ENCODE measurements at places on chromosomes 3 and 15.
A peak's percentile ranks its signal among the peaks of the same experiment; 100 is the strongest.

GRCh38 chr3:3179407-3180094 lies at the start of gene CRBN:
Gene CRBN (minus strand): TSS chr3:3179691. CDS start chr3:3179687, 4 bp downstream.
- peak; percentile 50 for DNase-seq

DNA sequence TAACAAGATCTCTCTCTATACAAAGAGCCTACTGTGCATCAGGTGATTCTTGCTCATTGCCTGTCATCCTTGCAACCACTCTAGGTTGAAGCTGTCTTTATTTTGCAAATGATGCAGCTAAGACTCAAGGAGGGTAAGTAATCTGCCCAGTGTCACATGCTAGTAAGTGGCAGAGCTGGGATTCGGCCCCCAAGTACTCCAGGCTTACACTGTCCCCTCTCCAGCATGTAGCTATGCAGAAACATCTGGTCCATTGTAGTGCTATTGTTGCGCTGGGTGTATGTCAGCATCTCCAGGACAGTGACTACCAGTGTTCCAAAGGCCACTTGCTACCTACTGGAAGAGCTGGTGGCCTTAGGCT lies 248.9 kb downstream of the SLCO3A1 start:
- DNase-seq, result no peak

DNA sequence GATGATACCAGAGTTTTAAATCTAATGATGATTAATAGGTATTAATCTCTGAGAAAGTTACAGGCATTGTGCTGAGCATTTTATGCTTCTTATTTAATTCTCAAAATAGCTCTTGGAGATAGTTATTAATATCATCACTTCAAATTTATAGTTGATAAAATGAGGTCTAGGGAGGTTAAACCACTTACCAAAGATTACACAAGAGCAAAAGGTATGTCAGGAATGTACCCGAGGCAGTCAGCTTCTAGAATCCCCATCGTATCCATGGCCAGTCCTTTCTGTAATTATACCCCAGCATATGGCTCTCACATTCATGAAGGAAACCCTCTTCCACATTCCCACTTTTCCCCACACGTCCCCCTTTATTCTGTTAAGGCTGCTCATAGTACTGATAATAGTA lies 421.3 kb downstream of the PYDC2 start:
- DNase-seq, result no peak

GRCh38 chr3:165159760-165160421 lies 36.3 kb downstream of the SLITRK3 start:
- DNase-seq, result no peak

DNA sequence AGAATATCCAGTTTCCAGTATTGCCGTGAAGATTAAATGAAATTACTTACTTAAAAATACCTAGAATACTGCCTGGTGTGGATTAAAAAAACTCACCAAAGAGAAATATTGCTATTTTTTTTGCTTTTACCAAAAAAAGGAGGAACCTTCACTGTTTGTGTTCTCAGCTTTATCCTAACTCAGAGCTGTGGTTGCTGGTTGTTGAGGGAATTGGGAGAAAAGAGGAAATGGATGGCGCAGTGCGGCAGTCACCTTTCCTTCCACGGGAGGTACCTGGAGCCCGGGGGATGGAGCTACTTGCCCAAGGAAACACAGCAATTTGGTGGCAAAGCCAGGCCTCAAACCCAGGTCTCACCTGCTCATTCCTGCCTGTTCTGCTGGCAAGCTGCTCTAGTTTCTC lies 270.3 kb downstream of the RPLP1 start:
- DNase-seq, result no peak

DNA sequence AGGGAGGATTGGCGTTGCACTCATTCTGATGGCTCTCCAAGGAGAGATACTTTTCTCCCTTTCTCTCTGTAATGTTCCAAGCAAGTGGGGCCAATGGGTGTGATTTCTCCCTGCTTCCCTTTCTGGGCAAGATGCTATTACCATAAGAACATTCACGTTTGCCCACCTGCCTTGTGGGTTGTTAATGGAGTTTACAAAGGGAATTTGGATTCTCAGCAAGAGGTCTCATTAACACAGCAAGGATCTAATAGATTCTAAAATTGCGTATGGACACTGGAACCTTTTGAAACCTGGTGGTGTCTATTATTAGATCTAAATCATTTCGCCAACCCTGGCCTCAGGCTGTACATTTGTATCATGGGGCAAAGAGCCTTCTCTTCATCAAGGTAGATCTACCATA lies 74.1 kb downstream of the SLCO3A1 start:
- DNase-seq, result no peak

DNA sequence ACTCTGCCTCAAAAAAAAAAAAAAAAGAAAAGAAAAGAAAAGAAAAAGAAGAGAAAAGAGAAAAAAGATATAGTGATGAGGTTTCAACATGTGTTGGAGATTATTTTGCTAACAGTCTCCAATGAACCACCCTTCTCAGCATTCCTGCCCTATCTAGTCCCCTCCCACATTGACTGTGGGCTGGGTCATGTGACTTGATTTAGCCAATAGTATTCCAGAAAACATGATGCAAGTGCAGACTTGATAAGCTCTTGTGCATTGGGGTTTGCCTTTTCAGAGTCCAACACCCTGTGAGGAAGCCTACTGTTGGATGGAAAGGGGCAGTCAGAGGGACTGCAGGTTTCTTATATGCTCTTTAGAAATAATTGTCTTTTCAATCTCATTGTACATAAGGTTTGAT lies 37.8 kb upstream of the MED12L start:
- DNase-seq, result no peak

DNA sequence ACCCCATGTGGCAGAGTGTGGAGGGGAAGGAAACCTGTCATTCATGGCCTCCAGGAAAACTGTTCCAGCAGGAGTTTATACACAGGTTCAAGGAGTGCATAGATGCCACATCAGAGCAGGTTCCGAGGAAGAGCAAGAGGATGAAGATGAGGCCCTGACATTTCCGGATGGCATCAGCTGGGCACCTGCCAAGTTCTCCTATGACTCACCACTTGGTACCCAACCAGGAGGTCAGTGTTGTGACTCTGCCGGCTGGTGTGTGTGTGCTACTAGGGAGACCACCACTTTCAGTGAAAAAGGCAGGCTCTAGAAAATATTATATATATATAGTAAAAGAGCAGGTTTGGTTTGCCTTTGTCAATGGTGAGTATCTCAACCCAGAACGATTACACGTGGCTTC lies 69.3 kb downstream of the NTRK3 start:
- no peak for DNase-seq

- DNase-seq, result no peak
These were observed 105.6 kb upstream of the ROPN1 start for GRCh38 chr3:124097362-124098131.

DNA sequence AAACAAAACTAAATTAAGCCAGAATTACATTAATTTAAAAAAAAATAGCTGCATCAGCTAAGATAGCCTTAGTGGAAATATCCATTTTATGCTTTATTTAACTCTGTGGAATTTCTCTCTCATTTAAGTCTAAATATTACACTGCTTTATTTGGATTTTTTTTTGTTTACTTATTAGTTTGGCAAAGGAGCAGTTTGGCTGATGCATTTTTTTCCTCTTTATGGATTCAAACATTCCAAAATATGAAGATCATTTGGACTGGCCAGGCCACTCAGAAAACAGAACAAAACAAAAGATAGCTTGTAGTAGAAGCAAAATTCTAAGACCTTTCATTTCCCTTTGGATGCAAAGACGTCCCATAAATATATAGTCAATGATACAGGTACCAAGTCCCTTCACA lies 707.3 kb upstream of the UBE2E2 start:
- DNase-seq, result no peak

GRCh38 chr3:63034101-63034500 lies 158.9 kb upstream of the CADPS start:
- no peak for DNase-seq

GRCh38 chr3:10319251-10319650 lies 1.7 kb downstream of the SEC13 start:
- DNase-seq, result no peak

DNA sequence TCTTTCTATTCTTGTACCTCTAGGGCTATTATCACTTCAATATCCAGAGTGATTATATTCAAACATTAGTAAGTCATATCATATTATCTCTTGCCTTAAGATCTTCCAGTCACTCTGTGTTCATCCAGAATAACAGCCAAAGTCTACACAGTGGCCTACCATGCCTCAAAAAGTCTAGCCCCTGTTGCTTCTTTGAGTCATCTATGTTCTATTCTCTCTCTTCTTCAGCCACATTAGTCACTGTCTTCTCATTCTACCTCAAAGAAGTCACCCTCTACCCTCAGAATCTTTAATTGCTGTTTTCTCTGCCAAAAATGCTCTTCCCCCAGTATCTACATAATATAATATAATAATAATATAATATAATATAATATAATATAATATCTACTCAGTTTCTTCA lies 356.0 kb downstream of the NLGN1 start:
- DNase-seq, result no peak

DNA sequence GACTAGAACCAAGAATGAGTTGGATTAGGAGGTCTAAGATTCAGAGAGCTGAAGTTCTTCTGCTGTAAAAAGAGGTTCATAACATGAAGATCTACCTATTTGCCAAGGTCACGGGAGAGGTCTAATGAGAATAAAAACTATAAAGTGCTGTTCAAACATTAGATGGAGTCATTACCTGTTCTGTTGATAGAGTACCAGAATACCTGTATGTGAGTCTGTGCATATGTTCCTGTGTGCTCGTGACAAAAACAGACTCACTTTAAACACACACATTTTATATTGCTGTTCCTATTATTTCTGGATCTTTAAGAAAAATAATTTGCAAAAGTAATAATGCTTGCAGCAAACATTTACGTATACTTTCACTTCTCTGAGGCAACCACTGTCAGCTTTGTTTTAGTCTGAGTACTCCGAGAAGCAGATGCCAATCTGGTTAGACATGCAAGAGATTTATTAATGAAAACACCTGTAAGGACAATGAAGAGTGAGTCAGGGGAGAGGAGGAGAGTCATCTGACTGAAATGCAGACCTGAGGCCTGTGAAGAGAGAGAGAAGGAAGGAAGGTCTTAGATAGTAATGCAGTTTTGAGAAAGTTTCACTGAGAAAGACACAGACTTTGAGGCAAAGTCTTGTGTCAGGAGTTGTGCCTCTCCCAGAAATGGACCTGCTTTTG lies 221.2 kb downstream of the SQOR start:
- DNase-seq, result no peak

- no peak for DNase-seq
These were observed 148.9 kb upstream of the GBE1 start for GRCh38 chr3:81910244-81910852.

GRCh38 chr3:34920806-34921205 lies 718.5 kb upstream of the ARPP21 start:
- DNase-seq, result no peak

- DNase-seq, result no peak
These were observed 10.8 kb upstream of the ZMAT3 start for GRCh38 chr3:179082416-179082815.

GRCh38 chr3:154182975-154183374 lies 61.8 kb downstream of the ARHGEF26 start:
- no peak for DNase-seq

GRCh38 chr3:18438586-18438985 lies 13.4 kb upstream of the SATB1 start:
- DNase-seq, result no peak

GRCh38 chr3:54857343-54857742 lies 70.5 kb downstream of the LRTM1 start:
- no peak for DNase-seq

- DNase-seq, result no peak
These were observed 40.8 kb downstream of the LMCD1 start for GRCh38 chr3:8542190-8543135.

- no peak for DNase-seq
These were observed 74.2 kb downstream of the ATG7 start for GRCh38 chr3:11346416-11346815.

GRCh38 chr3:25184641-25185250 lies 243.3 kb upstream of the RARB start:
- no peak for DNase-seq

DNA sequence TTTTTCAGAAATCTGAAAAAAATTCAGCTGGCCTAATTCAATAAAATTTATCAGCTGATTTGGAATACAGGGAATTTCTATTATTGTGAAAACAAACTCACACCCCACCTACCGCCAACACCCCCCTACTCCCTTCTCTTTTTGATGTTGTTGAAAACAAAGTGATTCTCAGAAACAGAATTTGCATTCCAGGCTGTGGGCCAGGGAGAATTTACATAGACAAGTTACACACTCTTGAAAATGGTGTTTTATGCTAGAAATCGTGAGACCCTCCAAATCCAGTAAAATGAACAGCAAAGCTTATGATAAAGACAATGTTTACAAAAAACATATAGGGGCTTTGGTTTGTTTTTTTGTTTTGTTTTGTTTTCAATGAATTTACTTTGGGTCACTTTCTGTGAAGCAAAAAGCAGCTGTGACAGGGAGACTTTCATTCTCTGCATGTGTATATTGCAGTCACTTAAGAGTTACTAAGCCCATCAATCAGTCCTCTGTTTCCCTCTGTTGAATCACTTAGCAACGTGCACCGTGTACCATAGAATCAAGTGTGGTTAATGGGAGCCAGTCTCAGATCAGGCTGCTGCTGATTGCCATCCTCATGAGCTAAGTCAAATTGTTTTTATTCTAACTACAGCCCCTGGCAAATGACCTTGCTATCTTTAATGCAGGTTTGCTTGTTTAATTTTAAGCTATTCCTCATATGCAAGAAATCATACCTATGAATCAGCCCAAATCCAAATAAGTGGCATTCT lies 159.8 kb downstream of the ALCAM start:
- no peak for DNase-seq

GRCh38 chr3:195072916-195073564 lies 197.9 kb downstream of the XXYLT1 start:
- DNase-seq, result no peak

DNA sequence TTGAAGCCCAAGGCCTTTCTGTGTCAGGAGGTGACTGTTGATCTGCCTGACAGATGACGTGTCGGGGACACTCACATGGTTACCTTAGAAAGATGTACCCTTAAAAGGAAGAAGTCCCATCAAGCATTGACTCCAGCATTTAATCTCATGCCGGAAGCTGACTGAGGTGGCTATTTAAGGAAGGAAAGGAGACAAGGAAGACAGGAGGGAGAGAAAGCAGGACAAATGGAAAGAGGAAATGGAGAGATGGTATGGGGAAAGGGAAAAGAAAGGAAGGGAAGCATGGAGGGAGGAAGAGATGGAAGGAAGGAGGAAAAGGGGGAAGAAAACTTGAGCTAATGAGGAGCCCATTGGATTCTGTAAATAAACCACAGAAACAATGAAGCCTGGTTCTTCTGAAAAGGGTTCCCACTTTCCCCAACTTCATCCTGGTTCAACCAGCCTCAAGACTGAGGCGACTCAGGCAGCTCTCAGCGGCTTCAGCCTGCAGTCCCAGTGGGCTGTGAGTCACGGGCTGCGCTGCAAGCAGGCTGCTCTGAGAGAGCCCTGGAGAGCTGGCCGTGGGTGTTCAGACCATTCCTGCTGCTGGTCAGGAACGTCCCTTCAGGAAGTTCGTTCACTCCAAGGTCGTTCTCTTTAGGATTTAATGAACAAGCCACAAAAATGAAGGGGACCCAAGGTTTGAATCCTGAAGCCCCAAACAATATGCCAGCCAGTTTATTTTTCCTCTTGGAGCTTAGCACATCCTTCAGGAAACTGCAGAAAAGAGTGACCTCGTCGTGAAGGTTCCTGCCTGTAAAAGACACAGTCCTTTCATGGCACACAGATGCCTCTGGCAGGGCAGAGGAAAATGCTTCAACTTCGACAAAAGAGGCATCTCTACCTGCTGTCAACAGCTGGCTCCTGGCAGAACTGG lies 69.6 kb upstream of the THBS1 start:
- DNase-seq, result no peak

GRCh38 chr3:176609361-176609760 lies 587.9 kb downstream of the TBL1XR1 start:
- DNase-seq, result no peak
